ENCODE measurements at places on chromosomes 3 and 15. TPM values are rescaled to one million over a fixed set of nuclear protein-coding genes. Genes with fewer than 3 reads are reported as not detected.

Gene LNP1
- polyA plus RNA-seq, result 5.6 TPM

Gene RTP1
- not detected for polyA plus RNA-seq

Gene PLS1
- 0.57 TPM for polyA plus RNA-seq

Gene NME9
- polyA plus RNA-seq, result 0.44 TPM

Gene IMPG2
- 1.2 TPM for polyA plus RNA-seq

Gene RTP4
- not detected for polyA plus RNA-seq

Gene ROPN1B
- polyA plus RNA-seq, result 0.23 TPM

Gene SLC12A8
- polyA plus RNA-seq, result 1.5 TPM

Gene KAT2B
- 17.2 TPM for polyA plus RNA-seq

DNA sequence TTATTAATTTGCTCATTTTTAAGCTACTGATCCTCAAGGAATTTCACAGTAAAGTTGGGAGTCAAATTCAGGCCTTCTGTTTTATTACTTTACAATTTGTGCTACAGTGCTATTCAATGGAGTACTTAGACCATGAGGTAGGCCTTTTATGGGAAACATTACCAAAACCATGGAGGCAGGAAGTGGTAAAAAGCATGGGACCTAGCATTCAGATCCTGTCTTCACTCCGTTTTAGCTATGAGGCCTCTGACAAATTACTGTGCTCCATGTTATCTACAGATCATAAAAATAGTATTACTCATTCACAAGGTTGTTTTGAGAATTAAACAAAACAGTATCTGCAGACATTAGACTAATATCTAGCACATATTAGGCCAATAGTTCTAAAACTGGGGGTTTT, 140.6 kb upstream of the SLITRK3 start:
- DNase-seq, result no peak

- DNase-seq, result peak; percentile 30
These were observed 100.8 kb downstream of the NEO1 start for GRCh38 chr15:73153024-73153423.

- DNase-seq, result peak; percentile 46
These were observed 625.8 kb downstream of the TAFA4 start for GRCh38 chr3:68306571-68306970.

DNA sequence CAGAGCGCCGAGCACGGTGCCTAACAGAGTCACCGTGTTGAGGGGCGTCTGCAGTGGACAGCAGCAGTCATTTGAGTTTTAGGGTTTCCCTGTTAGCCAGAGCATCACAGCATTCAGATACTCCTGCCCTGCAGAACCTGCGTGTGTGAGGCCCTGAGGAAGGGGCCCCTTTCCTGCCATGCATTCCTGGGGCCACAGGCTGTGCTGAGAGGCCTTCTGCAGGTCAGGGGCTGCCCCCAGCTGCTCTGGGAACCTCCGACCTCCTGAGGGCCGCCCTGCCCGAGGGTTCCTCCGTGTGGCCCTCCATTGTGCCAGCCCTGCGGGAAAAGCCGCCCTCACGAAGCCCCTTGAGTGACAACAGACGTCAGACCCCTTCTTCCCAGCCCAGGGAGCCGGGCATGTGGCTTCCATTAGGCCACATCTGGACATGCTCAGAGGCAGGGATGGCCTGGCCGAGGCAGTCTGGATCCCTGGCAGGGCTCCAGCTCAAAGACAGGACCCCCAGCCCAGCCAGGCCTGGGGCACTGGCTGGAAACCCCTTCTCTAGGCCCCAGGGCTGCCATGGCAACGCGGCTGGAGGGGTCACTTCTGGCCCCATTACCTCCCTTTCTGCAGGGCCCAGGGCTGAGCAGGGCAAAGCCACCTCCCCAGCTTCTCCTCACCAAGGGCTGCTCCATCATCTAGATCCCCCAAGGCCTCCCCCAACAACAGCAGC, 25.3 kb downstream of the FBLN2 start:
- peak; percentile 53 for DNase-seq

- DNase-seq, result no peak
These were observed 12.2 kb downstream of the RNF111 start for GRCh38 chr15:58999694-59000093.

DNA sequence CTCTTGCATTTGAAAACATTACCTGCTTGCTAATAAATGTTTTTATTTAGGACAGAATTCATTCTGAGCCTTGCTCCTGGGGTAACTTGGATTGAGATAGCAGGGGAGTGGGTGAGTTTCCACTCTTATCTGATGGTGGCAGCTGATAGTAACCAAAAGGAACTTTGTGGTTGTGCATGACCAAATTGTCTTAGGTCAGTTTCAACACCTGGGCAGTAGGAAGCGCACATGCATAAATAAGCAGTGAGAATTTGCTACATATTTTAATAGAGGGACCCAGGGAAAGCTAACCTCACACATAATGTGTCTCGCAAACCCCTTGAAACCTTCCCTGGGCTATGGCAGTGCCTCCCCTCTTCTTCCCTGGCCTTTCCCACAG, 65.4 kb upstream of the XCR1 start:
- no peak for DNase-seq

DNA sequence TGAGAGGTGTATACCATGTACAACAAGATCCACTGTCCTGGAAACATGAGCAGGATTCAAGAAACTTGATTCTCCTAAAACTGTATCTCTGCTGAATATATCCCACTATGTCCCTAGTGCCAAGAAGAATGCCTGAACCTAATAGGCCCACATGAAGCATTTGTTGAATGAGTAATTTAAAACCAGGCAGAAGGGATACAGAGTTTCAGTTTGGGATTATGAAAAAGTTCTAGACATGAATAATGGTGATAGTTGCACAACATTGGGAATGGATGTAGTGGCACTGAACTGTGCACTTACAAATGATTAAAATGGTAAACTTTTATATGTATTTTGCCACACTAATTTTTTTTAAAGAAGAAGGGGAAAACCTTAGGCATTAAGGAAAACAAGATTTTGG, 261.1 kb downstream of the IL5RA start:
- DNase-seq, result no peak

- DNase-seq, result no peak
These were observed 11.9 kb upstream of the CLASP2 start for GRCh38 chr3:33729993-33730392.

- DNase-seq, result no peak
These were observed 6.5 kb upstream of the TGM5 start for GRCh38 chr15:43273243-43273642.

DNA sequence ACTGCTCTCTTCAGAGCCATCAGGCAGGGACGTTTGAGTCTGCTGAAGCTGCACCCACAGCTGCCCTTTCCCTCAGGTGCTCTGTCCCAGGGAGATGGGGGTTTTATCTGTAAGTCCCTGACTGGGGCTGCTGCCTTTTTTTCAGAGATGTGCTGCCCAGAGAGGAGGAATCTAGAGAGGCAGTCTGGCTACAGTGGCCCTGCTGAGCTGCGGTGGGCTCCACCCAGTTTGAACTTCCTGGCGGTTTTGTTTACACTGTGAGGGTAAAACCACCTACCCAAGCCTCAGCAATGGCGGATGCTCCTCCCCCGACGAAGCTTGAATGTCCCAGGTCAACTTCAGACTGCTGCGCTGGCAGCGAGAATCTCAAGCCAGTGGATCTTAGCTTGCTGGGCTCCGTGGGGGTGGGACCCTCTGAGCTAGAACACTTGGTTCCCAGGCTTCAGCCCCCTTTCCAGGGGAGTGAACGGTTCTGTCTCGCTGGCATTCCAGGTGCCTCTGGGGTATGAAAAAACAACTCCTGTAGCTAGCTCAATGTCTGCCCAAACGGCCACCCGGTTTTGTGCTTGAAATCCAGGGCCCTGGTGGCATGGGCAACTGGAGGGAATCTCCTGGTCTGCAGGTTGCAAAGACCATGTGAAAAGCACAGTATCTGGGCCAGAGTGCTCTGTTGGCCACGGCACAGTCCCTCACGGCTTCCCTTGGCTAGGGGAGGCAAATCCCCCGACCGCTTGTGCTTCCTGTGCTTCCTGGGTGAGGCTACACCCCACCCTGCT, 21.1 kb upstream of the ST6GAL1 start:
- DNase-seq, result no peak

DNA sequence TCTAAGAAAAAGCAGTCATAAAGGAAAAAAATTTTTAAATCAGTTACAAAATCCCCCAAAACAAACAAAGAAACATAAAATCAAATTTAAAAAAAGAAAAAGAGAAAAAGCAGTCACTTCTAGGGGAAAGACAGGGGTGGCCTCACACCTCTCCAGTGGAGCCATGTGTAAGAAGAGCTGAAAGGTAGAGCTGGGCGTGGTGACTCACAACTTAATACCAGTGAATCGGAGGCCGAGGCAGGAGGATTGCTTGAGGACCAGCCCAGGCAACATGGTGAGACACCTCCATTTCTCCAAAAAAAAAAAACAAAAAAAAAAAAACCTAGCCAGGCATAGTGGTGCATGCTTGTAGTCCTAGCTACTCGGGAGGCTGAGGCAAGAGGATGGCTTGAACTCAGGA, 14.7 kb downstream of the MESD start:
- no peak for DNase-seq

GRCh38 chr3:19940643-19941042, 6.3 kb upstream of the RAB5A start:
- DNase-seq, result no peak

DNA sequence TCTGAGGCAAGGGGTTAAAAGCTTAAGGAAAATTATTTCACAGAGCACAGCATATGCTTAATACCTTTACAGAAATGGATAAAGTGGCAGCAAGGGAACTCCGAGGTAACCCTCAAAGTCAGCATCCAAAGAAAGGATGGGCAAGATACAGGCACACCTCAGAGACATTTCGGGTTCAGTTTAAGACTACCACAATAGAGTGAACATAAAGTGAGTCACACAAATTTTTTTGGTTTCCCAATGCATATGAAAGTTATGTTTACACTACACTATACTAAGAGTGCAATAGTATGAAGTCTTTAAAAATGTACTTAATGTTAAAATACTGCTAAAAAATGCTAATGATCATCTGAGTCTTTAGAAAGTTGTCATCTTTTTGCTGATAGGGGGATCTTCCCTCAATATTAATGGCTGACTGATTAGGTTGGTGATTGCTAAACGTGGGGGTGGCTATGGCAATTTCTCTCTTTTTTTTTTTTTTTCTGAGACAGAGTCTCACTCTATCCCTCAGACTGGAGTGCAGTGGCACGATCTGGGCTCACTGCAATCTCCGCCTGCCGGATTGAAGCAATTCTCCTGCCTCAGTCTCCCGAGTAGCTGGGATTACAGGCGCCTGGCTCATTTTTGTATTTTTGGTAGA, 10.0 kb downstream of the UBR1 start:
- DNase-seq, result no peak

- peak; percentile 36 for DNase-seq
These were observed 178.6 kb upstream of the TRIM42 start for GRCh38 chr3:140499114-140499757.

GRCh38 chr15:100715571-100716455, 113.4 kb downstream of the ASB7 start:
- DNase-seq, result no peak

DNA sequence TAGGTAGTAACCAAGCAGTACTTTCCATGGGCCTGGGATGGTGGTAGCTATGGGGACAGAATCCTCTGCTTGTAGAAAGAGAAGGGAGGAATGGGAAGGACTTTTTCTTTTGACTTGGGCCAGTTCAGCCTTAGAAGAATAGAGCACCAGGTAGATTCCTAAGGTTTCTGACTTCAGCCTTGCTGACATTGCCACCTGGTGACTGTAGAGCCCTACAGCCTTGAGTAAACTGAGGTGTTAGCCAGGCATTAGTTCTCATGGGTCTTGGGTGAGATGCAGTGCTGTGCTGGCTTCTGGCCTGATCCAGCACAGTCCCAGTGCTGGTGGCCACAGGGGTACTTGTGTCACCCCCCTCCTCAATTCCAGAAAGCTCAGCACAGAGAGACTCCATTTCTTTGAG, 171.1 kb downstream of the ZBBX start:
- DNase-seq, result no peak

- no peak for DNase-seq
These were observed 264.5 kb downstream of the EPHB1 start for GRCh38 chr3:135059580-135059979.

DNA sequence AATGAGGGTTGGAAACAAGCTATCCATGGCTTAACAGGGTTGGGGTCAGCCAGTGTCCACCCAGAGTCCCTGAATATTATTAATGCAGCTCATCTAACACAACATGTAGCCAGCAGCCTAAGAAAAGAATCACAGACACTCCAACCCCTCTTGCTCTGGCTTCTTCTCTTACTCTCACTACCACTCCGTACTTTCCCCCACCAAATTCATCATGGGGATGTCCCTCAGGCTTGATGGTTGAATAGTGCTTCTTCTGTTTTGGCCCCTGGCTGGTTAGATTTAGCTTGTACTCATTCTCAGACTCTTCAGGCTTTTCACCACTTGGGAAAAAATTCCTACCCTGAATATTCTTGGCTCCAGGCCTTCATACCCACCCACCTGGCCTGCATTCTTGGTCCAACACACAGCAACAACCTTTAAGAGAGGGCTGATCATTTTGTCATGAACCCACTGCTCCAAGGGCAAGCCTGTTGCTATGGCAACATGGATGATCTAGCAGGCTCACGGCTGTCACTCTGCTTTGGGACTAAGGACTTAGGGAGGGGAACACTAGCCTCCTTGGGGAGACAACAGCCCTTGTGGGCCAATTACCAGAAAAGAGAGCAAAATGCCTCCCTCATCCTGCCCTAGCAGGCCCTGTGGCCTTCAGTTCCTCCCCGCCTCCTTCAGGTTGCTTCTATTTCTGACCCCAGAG, 9.4 kb upstream of the MED12L start:
- no peak for DNase-seq

- DNase-seq, result no peak
These were observed 272.5 kb downstream of the THSD4 start for GRCh38 chr15:71387810-71388209.

GRCh38 chr3:111904376-111905241, 45.5 kb downstream of the PHLDB2 start:
- DNase-seq, result no peak

DNA sequence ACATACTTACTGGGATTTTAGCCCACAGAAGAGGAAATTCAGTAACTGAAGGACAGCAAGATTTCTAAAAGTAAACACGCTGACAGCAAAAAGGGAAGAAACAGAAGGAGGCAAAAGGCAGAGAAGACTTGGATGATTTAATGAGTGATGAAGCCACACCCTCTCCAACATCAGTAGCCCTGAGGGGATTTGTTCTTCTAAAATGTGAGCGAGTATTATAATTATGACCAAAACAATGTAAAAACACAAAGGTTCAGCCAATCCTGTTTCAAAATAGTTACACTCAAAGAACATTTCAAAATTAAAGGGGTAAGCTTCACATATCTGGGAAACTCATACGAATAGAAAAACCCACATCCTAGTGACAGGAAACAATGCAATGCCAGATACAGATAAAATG, 25.0 kb downstream of the MCCC1 start:
- DNase-seq, result peak; percentile 4

GRCh38 chr3:153277029-153277428, 115.0 kb downstream of the RAP2B start:
- DNase-seq, result no peak

- peak; percentile 88 for DNase-seq
These were observed 768 bp downstream of the UBXN7 start for GRCh38 chr3:196431181-196432136.

- peak; percentile 56 for DNase-seq
These were observed 135.4 kb downstream of the RAB11A start for GRCh38 chr15:66004618-66005262.

DNA sequence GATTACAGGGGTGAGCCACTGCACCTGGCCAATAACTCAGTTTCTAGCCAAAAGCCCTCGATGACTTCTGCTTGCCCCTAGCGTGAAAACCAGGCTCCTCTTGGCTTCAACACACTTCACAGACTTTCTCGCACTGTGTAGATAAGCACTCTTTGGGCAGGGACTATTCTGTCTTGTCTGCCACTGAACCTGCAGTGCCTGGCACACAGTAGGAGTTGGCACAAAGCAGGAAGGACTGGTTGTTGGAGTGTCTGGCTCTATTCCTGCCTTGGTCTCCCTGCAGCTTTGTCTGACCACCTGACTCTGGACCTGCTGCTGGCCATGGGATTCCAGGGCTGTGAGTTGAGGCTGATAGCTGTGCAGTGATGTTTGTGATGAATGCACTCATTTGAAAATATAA, 46.4 kb upstream of the RGMA start:
- no peak for DNase-seq
